ENCODE measurements at places on chromosomes 13 and 19.
A peak's percentile ranks its signal among the peaks of the same experiment; 100 is the strongest.

DNA sequence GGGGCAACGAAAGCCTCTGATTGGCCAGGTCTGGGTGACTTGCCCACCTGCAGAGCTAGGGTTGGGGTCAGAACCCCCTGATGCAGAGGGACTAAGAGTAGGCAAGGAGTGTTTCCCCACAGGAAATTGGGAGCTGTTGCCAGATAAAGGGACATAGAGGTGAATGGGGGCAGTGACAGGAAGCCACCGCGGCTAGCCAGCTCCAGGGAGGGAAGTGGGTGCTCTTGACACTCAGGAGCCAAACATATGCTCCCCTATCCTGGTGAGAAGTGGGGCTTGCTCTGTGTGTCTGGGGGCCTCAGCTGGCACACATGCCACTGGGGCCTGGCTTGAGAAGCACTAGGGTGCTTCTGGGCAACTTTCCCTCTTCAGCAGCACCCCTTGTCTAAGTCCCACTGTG is 26.0 kb downstream of the WDR88 start:
- DNase-seq, result no peak

DNA sequence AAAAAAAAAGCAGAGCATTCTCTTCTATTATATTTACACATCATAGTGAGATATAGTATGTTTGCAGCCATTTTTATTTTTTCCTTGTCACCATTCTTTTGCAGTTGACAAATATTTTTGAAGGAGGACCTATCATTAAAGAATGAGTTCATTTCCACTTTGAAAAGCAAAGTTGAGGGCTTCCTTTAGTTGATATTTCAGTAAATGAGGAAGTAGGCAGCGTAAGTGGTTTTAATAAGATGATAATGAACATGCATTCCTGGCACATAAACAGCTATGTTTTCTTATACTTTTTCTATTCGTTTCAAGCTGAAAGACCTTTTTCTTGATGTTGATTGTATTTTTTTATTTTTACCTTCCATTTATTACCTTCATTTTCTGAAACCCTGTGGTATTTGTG is 66.2 kb downstream of the ZMYM2 start:
- no peak for DNase-seq

GRCh38 chr19:45347570-45348366 is 7.2 kb downstream of the KLC3 start:
- no peak for DNase-seq

GRCh38 chr19:29666578-29667386 is 1.5 kb downstream of the PLEKHF1 start:
- DNase-seq, result peak; percentile 87

- DNase-seq, result no peak
Observed at GRCh38 chr13:73166204-73166603, 107.4 kb downstream of the KLF5 start.

DNA sequence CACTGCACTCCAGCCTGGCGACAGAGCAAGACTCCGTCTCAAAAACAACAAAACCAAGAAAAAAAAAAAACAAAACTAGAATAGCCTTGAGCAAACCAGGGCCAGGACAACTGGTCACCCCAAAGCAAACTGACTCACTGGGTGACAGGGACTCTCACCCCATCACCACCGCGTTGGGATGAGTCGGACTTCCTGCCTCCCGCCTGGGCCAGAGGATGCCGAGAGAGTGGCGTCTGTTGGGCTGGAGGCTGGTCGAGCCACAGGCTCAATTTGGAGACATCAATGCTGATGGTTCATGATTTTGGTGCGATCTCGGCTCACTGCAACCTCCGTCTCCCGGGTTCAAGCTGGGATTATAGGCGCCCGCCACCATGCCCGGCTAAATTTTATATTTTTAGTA is 11.6 kb downstream of the TMPRSS9 start:
- DNase-seq, result no peak

DNA sequence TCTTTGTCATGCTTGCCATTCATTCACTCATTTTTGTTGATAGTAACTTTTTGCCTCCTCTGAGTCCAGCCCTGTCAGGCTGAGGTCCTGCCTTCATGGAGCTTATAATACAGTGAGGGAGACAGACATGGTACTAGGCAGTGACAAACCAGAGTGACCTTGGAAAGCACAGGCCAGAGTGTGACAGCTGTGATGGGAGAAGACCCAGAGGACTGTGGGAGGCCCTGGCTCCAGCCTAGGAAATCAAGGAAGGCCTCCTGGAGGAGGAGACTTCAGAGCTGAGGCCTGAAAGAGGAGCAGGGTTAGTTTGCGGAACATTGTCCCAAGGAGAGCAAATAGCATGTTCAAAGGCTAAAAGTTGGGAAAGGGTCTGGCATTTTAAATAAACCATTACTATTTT is 20.5 kb downstream of the PAK4 start:
- no peak for DNase-seq

DNA sequence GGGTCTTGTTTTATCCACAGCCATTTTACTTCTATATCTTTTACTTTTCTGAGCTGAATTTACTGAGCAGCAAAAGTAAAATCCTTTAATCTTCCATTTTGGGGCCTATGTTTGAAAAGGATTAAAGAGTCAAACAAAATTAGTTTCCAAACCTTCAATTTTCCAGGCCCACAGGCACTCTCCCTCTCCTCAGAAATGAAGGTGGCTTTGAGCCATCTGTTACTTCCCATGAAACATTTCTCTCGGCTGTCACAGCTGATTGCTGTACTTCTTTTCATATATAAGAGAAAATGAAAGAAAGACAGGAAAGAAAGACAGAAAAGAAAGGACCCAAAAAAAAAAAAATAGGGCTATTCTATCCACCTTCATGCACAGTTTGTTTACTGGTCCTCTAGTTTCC is 194.9 kb downstream of the LACC1 start:
- DNase-seq, result no peak

DNA sequence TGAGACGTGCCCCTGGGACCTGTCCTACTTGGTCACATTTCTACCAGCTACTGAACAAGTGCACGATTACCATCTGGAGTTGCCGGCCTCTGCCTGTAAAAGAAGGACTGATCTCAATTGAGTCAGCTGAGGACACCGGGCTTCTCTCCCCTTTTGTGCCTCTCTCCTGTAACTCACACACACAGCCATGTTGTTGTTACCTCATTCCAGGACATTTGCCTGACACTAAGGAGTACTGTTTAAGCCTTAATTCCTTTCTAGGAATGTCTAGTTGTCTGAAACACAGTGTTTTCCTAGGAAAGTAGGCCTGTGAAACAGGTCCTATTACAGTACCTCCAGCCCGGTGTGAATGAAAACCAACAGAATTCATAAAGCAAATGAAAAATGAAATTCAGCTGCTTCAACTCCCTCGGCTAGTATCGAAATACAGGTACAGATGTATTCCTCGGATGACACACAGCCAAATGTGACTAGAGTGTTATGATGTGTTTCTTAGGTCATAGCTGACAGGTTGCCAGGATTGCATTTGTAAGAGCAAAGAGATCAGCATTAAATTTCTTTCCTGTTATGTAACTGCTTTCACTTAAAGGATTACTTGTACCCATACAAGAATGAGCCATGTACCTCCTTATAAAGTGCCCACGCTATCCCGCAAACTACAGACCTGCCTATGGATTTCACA is 152.0 kb upstream of the IRS2 start:
- DNase-seq, result peak; percentile 78

DNA sequence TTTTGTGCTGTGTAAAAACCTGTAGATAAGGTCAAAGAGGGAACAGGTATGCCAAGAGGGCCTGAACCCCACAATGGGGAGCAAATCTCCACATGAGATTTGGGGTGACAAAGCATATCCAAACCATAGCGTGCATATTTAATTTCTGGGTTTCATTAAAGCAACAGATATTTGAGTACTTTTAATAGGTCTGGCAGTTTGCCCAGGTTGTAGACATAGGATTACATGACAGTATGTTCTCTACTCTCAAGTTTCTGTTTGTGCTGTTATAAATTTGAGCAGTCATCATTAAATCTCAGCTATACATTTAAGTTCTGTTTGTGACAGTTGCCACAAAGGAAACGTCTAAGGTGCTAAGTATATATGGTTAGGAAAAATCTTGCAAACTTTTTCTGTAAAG is 236.4 kb downstream of the ATP8A2 start:
- no peak for DNase-seq
